Naive thymus-derived CD8-positive, alpha-beta T cell (primary cell): ENCODE measurements at places on chromosomes 1 and 21. TPM values are rescaled to one million over a fixed set of nuclear protein-coding genes. Genes with fewer than 3 reads are reported as not detected.

The PSMA5 gene
- total RNA-seq, result 74.5 TPM

The CC2D1B gene
- total RNA-seq, result 87.0 TPM

- H3K27me3 ChIP-seq, result no peaks in the 10 kb centered on the region
- H3K27ac ChIP-seq, result no peak overlapping the region
- no peak overlapping the region for H3K4me3 ChIP-seq
- H3K36me3 ChIP-seq, result no peaks in the 10 kb centered on the region
Observed at GRCh38 chr1:11301601-11302000, 28.6 kb downstream of the UBIAD1 start.

- H3K4me1 ChIP-seq, result peaks cover 8% of the 10 kb centered on the region
- H3K36me3 ChIP-seq, result peaks cover 60% of the 10 kb centered on the region
- H3K27ac ChIP-seq, result no peak overlapping the region
- H3K27me3 ChIP-seq, result no peaks in the 10 kb centered on the region
- DNase-seq, result no peak
Observed at GRCh38 chr1:180392020-180392419, 110.4 kb downstream of the ACBD6 start.

DNA sequence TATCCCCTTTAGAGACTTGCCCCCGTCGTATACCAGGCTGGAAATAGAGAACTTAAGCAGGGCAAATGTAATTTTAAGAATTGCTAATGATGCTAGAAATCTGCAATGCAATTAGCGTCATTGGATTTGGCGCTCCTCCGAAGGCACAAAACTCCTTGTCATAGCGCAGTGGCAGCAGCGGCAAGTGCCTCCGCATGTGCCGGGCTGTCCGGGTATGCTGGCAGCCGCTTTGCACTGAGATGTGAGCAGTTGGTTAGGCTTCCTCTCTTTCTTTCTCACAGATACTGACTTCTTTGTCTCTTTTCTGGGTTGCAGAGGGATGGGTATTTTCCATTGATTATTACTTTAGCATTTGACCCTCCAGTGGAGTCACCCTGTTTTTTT, 193.4 kb upstream of the LMO4 start:
- no peak overlapping the region for H3K4me3 ChIP-seq
- no peak for DNase-seq
- H3K27ac ChIP-seq, result no peak overlapping the region

- no peak overlapping the region for H3K4me3 ChIP-seq
- no peaks in the 10 kb centered on the region for H3K36me3 ChIP-seq
- no peak for DNase-seq
Observed at GRCh38 chr1:205495237-205495823, 9.1 kb upstream of the CDK18 start.
